ENCODE measurements at places on chromosomes 6 and 20. TPM values are rescaled to one million over a fixed set of nuclear protein-coding genes. Genes with fewer than 3 reads are reported as not detected.

DNA sequence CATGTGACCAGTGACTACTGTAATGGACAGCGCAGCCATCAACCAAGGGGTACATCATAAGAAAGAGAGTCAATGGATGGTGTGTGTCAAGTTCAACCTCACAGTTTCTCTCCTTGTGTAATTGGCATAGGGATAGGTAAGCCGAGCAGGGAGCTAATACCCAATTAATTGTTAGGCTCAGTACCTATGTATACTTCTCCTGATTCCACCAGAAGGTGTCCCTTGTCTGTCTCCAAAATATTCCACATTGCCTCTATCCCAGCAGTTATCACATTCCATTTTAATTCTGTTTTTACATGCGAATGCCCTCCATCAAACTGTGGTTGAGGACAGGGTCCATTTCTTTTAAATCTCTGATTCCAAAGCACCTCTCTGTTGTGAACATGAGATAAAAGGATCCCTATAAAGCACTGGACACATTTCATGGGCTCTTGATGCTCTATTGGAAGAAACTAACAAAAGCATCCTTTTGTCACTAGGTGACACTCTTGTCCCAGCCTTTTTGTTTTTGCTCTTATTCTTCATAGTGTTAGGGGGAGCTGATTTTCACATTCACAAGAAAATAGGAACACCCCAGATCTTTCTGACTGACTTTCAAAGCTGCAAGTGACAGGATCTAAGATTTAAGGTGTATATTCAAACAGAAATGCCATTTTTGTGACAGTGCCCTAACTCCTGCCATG, 38.9 kb downstream of the FBXO9 start:
- no peak for DNase-seq

GRCh38 chr6:155122199-155122950, 127.3 kb downstream of the TIAM2 start:
- no peak for DNase-seq

DNA sequence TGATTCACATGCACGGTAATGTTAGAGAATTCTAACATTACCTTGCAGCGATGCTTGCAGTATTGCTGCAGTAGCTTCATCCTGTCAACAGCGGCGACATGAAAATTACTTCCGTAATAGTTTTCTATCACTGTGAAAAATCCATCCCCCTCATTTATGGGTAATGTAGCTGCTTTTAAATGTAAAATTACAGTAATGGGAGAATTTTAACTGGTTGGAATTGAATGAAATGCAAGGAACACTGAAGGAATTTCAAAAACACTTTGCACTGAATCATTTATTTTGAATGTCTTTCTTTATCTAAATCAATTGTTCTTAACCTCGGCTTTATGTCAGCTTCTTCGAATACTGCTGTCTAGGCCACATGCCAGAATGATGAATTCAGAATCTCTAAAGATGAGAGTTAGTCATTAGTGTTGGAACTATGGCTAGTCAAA, 102.4 kb upstream of the HIVEP1 start:
- DNase-seq, result no peak

DNA sequence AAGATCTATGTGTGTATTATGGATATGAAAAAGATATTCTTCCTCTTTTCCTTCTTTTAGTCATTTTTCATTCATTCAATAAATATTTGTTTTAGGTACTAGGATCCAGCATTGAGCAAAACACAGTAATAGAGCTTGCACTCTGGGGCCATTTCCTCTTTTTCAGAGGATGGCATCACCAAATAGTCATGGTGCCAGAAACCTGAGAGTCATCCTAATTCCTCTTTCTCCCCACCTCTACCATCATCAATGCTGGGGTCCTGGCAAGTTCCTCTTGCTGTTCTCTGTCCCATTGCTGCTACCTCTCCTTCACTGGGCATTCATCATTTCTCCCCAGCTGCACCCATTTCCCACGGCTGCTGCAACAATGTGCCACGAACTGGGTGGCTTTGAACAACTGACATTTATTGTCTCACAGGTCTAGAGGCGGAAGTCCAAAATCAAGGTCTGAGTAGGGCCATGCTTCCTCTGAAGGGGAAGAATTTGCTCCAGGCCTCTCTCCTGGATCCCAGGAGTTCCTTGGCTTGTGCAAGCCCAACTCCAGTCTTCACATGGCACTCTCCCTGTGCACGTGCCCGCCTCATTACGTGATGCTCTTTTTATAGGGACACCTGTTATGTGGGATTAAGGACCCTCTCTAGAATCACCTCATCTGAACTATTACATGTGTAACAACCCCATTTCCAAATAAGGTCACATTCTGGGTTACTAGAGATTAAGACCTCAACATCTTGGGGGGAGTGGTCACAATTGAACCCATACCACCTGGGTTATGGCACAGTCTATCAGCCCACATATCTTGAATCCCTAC, 9.5 kb upstream of the IGF2R start:
- no peak for DNase-seq

- no peak for DNase-seq
Observed at GRCh38 chr6:49905296-49905695, 39.0 kb upstream of the CRISP1 start.

GRCh38 chr6:18393698-18394097, 6.5 kb downstream of the RNF144B start:
- DNase-seq, result no peak

DNA sequence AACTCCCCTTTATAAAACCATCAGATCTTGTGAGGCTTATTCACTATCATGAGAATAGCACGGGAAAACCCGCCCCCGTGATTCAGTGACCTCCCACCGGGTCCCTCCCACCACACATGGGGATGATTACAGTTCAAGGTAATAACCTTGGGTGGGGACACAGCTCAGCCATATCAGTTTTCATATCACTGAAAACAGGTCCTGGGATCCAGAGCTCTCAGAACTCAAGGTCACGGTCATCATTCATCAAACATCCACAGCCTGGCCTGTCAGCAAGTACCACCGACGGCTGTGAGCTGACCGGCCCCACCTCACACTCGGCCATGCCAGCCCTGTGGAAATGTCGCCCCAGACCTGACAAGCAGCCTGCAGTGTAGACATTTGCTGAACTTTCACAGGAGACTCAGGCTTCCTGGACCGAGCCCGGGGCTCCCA, 14.1 kb upstream of the FRMD1 start:
- no peak for DNase-seq

DNA sequence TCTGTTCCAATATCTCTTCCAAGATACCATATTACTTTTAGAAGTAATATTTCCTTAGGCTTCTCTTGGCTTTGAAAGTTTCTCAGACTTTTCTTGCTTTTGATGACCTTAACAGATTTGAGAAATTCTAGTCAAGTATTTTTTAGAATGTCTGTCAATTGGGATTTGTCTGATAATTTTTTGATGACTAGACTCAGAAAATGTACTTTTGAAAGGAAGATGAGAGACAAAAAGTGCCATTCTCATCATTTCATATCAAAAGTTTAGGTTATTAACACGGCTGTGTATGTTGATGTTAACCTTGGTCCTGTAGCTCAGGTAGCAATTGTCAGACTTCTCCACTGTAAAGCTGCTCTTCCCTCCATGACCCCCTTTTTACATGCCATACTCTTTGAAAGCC, 651.5 kb downstream of the EYS start:
- DNase-seq, result no peak

The TFAP2B gene
- total RNA-seq, result not detected

The TAF4 gene
- 31.0 TPM for total RNA-seq

The STX11 gene
- total RNA-seq, result 0.30 TPM

The ABRACL gene
- 117 TPM for total RNA-seq

The BPIFB4 gene
- total RNA-seq, result not detected

Measured in WTC11 (cell line).